GM18507 (cell line): ENCODE measurements at places on chromosomes 7 and 10.

DNA sequence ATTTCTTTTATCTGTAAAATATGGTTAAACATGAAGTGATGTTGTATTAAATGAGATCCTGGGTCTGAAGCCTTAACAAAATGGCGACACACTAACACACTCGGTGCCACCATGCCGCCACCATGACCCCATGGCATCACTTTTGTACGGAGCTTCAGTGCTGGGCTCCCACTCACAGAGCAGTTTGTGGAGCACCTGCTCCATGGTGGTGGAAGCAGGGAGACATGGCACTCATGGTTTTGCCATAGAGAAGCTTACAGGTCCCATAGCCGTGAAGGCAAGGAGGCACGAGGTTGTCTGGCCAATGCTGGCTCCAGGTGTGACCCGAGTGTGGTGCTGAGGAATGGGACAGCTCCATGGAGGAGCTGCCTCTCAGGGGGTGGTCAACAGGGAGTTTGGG, 63.5 kb upstream of the EN2 start:
- no peak for DNase-seq

- no peak for DNase-seq
These were observed 170.5 kb downstream of the SEPTIN7 start for GRCh38 chr7:35971133-35971891.

DNA sequence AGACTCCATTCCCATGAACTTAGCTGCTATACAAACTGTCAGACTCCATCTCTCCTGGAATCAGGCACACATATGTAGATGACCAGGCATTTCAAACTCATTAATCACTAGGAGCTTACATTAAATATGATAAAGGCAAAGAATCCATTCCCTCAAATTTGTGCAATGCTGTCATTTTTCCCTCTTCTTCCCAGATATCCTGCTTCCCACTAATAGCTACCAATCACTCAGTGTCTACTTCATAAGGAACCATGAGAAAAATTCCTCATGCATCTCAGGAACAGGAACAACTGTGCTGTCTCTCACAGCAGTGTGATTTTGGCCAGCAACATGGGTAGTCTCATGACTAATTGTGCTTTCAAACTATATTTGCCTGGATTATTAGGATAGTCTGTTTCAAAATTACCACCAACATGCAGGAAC, 133.9 kb downstream of the DKK1 start:
- DNase-seq = no peak

- no peak for DNase-seq
These were observed 5.0 kb upstream of the GOLGA7B start for GRCh38 chr10:97844678-97845077.

DNA sequence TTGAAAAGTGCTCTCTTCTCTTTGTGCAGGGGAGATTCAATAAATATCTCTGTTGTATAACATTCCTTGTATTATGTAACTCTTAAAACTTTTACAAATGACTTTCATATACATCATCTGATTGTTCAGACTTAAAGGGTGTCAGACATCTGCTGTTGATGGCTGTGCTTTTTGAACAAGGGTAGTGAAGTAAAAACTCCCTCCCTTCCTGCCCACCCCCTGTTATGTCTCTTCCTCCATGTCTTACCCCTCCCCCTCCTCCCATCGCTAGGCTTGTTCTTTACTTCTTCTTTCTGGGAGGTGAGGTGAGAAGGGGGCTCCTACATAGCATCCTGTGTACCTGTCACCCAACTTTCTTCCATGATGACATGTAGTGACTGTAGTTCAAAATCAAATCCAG, 23.4 kb upstream of the ABCB4 start:
- no peak for DNase-seq

DNA sequence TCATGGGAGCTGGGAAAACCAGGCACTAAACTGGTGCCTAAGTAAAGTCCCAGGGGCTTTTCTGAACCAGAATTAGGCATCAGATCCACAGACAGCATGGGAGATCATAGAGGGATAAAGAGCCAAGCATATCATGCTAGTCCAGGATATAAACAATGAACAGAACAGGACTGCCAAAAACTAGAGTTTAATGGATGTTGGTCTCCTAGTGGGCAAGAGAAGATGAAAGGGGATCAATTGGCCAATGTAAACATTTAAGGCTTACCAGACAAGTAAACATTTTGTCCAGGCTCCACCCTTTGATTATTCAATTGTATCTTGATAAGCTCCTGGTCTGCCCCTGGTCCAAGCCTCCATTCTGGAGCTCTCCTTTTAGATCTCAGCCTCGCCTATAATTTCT, 18.9 kb downstream of the MACC1 start:
- DNase-seq = no peak

- DNase-seq = no peak
These were observed 21.2 kb upstream of the UCN3 start for GRCh38 chr10:5343561-5343960.

- DNase-seq = no peak
These were observed 16.9 kb upstream of the STMP1 start for GRCh38 chr7:135645296-135645904.

- no peak for DNase-seq
These were observed 167.0 kb upstream of the TCERG1L start for GRCh38 chr10:131478377-131478989.

DNA sequence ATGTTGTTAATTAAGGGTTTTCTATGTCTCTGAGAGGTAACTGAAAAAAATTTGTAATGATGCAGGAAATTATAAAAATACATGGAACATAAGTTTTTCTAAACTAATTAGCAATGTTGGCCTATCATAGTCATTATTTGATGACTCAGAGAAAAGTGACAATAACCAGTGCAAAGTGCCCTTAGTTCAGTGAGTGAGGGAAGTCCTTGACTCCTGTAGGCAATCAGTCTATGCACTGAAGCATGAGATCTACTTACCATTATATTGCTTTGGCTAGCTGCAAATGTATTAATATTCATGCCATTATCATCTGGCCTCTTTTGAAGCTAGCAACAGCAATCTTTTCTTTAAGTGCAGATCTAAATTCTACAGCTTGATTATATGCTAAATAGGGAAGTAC, 40.6 kb downstream of the CCDC172 start:
- DNase-seq = no peak

- no peak for DNase-seq
These were observed 27.1 kb downstream of the INPP5A start for GRCh38 chr10:132564690-132565089.

- DNase-seq = no peak
These were observed at the start of gene AEBP1 for GRCh38 chr7:44103923-44104859. Gene AEBP1 (plus strand): TSS chr7:44104345. CDS start chr7:44104666, 321 bp downstream.

- no peak for DNase-seq
These were observed 69.3 kb downstream of the CSTF2T start for GRCh38 chr10:51629934-51630639.

GRCh38 chr7:115135769-115136410, 214.0 kb downstream of the MDFIC start:
- no peak for DNase-seq

DNA sequence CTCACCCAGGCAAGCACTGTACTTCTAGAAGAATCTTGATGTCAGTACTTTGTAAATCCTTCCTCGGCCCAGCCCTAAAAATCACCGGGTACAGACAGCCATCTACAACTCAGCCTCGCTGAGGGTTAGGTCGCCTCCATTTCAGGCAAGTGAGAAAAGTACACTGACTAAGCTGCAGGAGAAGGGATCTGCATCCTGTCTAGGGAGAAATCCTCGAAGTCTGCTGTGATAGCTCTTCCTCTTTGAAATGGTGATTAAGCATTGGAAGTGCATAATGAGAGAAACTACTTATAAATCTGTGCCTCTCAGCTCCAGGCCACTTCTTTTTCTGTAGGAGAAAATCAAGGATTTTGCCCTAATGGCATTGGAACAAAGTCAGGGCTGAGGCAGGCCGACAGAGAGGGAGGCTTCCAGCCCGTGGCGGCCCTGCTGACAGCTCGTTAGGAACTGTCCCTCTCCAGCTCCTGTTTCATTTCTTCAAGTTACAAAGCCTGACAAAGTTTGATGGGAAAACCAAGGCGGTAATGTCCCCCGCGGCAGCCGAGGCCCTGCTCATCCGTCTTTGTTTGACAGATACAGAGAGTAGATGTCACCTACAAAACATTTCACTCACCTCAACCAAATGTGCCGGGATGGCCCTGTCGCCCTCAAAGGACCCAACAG, 14.1 kb upstream of the GOT1 start:
- DNase-seq = no peak

GRCh38 chr10:79267499-79267898, 79.8 kb upstream of the PPIF start:
- no peak for DNase-seq

DNA sequence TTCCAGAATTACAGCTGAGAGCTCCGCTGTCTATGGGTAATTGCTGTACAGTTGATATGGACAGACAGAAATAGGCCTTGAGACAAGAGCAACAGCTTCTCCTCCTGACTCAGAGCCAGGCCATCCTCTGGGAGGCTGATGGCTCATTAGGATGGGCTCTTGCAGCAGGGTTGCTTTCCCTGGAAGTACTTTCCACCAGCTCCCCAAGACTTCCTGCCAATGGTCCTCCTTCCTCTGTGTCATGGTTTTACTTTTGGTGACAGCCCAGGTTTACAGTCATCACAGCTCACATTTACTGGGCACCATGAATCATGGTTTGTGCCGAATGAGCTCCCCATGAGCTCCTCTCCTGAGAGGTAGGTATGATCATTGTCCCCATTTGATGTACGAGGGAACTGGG, 131.8 kb downstream of the HECW1 start:
- no peak for DNase-seq

DNA sequence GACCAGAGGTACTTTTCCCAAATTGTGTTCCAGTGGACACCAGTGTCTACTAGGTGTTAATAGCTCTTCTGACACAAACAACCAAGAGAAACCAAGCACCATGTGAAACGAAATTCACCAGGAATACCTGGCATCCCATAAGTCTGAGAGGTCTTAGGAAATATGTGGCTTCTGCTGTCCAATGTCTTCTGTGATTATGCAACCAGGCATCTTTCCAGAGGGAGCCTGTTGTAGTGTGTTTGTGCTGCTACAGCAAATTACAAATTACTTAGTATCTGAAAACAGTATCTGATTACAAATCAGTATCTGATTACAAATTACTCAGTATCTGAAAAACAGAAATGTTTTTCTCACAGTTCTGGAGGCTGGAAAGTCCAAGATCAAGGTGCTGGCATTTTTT, 133.6 kb upstream of the NPVF start:
- no peak for DNase-seq

- DNase-seq = no peak
These were observed 8.7 kb downstream of the SEMA3E start for GRCh38 chr7:83640240-83640639.

DNA sequence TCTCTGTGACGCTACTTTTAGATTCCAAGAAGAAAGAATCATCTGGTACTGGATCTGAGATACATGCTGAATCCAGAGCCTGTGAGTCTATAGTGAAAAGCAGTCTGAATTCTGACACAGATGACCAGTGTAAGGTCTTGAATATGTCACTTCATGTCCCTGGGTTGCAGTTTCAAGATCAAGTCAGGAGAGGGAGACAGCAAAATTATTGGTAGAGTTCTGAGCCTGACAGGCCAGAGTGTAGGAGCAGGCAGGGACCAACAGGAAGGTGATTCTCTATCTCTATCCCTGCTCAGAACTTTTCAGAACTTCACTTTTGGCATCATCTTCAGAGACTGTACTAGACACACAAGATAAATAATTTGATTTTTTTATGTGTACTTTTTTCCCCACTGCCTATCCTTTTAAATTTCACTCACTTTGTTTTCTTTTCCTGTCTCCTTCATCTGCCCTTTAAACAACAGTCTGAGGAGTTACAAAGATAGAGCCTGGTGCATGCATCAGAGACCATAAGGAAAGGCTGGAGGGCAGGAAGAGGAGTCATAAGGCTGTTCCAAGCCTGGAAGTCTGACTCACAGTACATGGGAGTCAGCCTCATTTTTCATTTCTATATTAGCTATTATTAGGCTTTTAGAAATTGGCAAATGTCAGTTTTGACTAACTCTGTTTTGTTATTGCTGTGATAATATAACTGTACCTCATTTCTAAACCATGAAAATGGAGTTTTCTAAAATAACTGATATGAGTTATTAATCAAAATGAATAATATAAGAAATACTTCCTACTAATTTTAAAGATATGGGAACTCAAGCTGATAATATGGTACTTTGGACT, 120.2 kb upstream of the TMEM229A start:
- DNase-seq = no peak

DNA sequence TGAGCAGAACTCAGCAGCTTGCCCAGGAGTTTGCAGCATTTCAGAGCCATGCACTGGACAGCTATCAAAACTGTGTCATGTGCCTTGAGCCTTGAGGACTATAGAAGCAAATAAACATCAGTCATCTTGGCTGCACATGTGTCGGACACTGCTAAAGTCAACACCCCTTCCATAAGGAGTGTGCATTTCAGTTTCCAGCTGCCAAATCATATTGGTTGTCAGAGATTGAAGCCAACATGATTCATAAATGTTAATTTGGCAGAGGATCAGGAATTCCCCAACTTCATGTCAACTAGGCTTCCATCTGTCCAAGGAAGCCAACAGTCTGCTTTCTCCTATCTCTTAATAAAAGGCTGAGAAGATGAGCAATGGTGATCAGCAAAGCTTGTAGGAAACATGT, 32.8 kb downstream of the SLC16A12 start:
- DNase-seq = no peak

- DNase-seq = no peak
These were observed 80.4 kb downstream of the HIP1 start for GRCh38 chr7:75658369-75658768.

DNA sequence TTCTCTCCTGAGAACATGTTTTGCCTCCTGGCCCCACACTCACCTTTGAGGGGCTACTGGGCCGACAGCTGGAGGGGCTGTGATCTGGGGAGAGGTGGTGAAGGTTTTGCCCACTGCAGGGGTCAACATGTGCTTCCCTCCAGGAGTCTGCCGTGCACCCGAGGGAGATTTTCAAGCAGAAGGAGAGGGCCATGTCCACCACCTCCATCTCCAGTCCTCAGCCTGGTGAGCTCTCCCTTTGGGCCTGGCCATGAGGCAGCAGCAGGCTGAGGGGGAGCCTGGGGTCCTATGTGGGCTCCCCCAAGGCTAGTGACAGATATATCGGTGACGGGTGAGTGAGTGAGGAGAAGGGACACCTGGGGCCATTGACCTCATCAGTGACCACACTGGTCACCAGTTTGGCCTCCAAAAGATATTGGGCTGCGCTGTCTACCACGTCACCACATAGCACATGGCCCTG, 6.6 kb downstream of the PGAM2 start:
- no peak for DNase-seq

DNA sequence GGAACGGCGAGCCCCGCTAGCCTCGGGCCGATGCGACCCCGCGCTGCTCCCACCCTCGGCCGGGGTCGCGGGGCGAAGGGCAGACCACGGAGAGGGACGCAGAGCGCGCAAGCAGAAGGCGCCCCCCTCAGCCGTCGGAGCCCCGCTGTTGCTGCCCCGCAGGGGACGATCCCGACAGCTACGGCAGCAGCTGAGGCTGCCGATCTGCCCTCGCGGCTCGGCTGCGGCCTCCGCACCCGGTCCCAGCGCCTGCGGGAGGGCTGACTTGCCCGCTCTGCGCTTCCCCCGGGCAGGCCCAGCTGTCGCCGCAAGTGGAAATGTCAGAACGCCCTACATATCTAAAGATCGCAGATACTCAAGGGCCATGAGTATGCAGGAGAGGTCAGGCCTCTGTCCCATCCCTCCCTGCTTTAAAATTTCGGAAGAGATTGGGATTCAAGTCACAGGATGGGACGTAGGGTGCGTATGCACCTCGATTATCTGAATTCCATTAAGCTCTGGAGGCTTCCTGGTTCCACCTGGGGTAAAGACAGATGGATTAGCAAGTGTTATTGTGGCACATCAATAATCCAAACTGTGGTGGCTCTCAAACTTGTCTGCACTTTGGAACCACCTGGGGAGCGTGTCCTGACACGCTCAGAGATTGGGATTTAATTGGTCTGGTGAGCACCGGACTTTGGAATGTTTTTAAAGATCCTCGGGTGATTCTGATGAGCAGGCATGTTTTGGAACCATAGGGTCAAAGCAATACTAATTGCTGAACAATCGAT, at the start of gene CRPPA:
CRPPA (minus strand) TSS at position 206 of the 770 bp plus-strand sequence. CDS start 216 bp downstream, outside the sequence.
- no peak for DNase-seq
